ENCODE measurements at places on chromosomes 2 and 18. TPM values are rescaled to one million over a fixed set of nuclear protein-coding genes. Genes with fewer than 3 reads are reported as not detected.

DNA sequence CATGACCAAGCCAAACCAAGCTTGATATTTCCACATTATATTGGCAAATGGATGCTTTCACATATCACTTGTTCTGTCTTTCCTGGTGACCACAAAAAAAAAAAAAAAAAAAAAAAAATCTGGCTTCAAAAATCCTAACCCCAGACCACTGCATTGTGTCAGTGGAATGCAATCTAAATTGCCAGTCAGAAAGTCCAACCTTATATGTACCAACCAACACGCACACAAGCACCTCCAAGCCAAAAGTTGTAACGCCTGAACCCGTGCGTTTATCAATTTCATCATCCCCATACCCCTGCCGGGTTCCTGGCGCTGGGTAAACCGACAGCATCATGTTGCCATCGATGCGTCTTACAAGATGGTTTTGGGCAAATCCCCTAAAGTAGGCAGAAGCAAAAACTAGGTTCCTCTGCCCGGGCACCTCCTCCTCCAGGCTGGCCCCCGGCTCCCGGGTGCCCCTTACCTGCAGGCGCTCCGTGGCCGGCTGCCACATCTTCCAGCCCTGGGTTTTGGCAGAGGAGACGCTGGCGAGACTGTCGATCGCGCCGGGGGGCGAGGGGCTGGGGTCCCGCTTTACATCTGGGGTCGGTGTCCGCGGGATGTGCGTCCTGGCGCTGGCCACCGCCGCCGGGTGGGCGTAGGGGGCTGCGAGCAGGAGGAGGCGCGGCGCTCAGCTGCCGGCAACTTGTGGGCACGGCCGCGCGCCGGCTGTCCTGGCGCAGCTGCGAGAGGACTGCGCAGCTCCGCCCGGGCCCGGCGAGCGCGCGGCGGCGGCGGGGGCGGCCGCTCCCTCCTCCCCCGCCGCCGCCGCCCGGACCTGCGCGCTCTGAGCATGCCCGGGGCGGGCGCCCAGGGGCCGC is at the start of gene PID1:
PID1 (minus strand) TSS at position 737 of the 860 bp plus-strand sequence; CDS start at position 493, 244 bp downstream.
- DNase-seq, result peak; percentile 65
- peaks cover 6% of the 10 kb centered on the region for H3K27me3 ChIP-seq
- H3K4me3 ChIP-seq, result peak within 1 kb of the TSS; percentile 66
- H3K36me3 ChIP-seq, result no peaks in the 10 kb centered on the region

DNA sequence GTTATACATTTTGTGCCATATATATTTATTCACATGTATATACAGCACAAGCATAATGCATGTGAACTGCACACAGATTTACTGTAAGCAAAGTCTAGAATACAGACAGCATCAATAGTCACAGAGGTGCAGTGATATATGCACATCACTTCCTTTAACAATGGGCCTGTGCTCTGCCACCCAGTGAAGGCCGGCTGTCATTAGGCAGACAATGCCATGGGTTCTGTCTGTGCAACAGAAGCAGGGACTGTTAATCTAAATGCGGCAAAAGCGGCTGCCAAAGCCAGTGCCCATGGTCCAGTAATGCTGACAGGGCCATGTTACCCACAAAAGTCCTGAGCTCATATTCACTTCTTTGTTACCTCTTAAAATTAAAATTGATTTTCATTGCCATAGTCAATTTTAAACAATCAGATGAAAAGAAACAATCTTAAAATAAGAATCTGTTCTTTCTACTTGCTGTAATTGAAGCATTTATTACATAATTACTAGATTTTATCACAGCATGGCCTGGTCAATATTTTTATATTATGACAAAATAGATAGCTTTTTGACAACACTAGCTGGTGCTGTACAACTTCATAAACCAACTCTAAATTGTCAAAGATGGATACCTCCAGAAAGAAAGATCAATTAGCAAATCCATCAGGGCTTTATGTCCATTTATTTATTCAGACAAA is 232.0 kb downstream of the STK39 start:
- no peak overlapping the region for H3K27ac ChIP-seq
- H3K4me3 ChIP-seq, result no peak overlapping the region
- H3K4me1 ChIP-seq, result no peaks in the 10 kb centered on the region
- H3K27me3 ChIP-seq, result no peaks in the 10 kb centered on the region
- H3K36me3 ChIP-seq, result peaks cover 8% of the 10 kb centered on the region
- no peak for DNase-seq

DNA sequence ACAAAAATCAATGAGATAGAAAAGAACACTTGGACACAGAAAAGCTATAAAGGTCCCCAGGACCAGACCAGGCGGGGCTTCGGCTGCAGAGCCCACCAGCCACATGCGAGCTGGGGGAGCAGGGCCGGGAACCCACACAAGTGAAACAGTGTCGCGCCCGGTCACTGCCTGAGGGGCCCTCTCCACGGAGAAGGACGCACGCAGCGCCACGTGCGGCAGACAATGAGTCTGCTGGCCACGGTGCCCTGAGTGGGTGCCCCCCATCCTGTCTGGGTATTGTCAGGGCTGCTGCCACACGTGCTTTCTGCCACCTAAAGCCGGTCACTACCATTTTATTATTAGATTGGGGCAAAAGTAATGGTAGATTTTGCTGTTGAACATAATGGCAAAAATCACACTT is 207.9 kb upstream of the HDAC4 start:
- H3K36me3 ChIP-seq, result no peaks in the 10 kb centered on the region
- H3K27me3 ChIP-seq, result no peaks in the 10 kb centered on the region
- no peak overlapping the region for H3K4me3 ChIP-seq
- DNase-seq, result no peak
- H3K27ac ChIP-seq, result no peak overlapping the region

GRCh38 chr2:120314690-120315366 is 31.1 kb upstream of the INHBB start:
- peaks cover 5% of the 10 kb centered on the region for H3K4me1 ChIP-seq
- H3K36me3 ChIP-seq, result no peaks in the 10 kb centered on the region
- no peaks in the 10 kb centered on the region for H3K27me3 ChIP-seq
- H3K27ac ChIP-seq, result no peak overlapping the region
- no peak overlapping the region for H3K4me3 ChIP-seq

GRCh38 chr2:86308984-86309695 is 28.3 kb downstream of the REEP1 start:
- H3K27me3 ChIP-seq, result peaks cover 3% of the 10 kb centered on the region
- no peak overlapping the region for H3K4me3 ChIP-seq
- H3K4me1 ChIP-seq, result no peaks in the 10 kb centered on the region
- H3K36me3 ChIP-seq, result no peaks in the 10 kb centered on the region
- no peak for DNase-seq
- no peak overlapping the region for H3K27ac ChIP-seq

- H3K27me3 ChIP-seq, result no peaks in the 10 kb centered on the region
- DNase-seq, result peak; percentile 27
- H3K4me3 ChIP-seq, result peak overlapping the region; percentile 95
- H3K27ac ChIP-seq, result peak overlapping the region; percentile 98
- peaks cover 17% of the 10 kb centered on the region for H3K4me1 ChIP-seq
These were observed 923 bp downstream of the PSMD1 start for GRCh38 chr2:231057590-231057989.

GRCh38 chr2:113081488-113082210 is 13.9 kb downstream of the IL1F10 start:
- H3K27ac ChIP-seq, result no peak overlapping the region
- H3K4me3 ChIP-seq, result no peak overlapping the region
- H3K4me1 ChIP-seq, result no peaks in the 10 kb centered on the region

- no peaks in the 10 kb centered on the region for H3K27me3 ChIP-seq
- DNase-seq, result no peak
- no peaks in the 10 kb centered on the region for H3K36me3 ChIP-seq
- peaks cover 12% of the 10 kb centered on the region for H3K4me1 ChIP-seq
- no peak overlapping the region for H3K4me3 ChIP-seq
- H3K27ac ChIP-seq, result no peak overlapping the region
These were observed 119.8 kb downstream of the LRATD1 start for GRCh38 chr2:14752295-14752694.

DNA sequence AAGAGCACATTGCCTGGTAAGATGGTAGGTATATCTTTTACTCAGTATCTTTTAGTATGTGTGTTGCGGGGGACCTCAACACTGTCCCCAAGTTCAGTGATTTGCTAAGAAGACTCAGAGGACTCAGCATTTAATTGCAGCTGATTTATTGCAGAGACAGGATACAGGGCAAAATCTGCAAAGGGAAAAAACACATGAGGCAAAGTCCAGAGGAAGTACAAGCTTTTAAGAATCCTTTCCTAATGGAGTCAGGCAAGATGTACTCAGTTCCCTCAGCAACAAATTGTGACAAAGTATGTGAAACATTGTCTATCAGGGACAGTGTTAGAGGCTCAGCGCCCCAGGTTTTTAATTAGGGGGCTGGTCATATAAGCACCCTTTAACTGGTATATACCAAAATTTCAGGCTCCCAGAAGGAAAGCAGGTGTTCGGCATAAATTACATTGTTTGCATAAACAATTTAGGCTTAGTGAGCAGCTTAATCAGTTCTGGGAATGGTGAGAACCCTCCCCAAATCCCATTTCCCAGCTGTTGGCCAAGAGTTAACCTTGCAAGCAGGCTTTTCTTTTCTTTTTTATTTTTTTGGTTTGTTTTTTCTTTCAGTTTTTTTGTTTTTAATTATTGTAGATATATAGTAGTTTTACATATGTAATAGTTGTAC is 41.7 kb downstream of the RAB3GAP1 start:
- H3K36me3 ChIP-seq, result peaks cover 6% of the 10 kb centered on the region
- no peak overlapping the region for H3K27ac ChIP-seq
- DNase-seq, result no peak
- H3K27me3 ChIP-seq, result no peaks in the 10 kb centered on the region
- no peaks in the 10 kb centered on the region for H3K4me1 ChIP-seq
- H3K4me3 ChIP-seq, result no peak overlapping the region

DNA sequence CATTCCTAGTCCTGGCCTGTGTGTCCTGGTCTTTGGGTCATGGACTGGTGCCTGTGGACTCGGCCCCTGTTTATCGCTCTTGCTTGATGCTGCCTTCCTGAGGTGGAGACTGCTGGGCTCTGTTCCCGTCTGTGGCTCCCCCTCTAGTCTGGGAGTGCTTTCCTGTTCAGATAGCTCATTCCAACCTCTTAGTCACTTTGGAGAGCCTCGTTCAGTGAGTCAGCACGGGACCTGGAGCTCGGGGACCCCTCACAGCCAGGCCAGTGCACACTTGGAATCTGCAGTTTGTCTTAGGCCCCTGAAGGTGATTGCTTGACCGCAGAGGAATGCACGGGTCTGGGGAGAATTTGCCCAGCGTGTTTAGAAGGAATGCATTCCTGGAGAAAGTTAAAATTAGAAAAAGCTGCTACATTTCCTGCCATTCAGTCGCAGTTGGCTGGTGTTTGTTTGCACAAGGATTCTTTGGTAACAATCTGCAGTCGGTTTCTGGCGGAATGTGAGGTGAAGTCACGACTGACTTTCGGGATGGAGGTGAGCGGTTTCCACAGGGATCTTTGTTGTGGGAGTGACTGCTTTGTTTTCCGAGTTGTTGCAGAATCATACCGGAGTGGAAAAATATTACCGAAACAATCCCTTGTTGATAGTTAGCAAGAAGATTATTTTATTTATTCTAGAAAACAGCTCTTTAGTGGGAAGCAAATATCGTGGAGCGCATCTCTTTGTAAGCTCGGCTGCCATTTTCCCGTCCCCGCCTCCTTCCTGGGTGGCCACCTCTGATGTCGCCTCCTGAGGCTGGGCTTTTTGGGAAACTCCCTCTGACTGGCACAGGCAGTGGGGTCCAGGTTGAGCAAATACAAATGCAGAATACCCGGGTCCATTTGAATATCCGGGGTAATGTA is 29.6 kb downstream of the SH3BP4 start:
- peak overlapping the region; percentile 36 for H3K4me3 ChIP-seq
- peak overlapping the region; percentile 95 for H3K27ac ChIP-seq

- H3K4me3 ChIP-seq, result no peak overlapping the region
- H3K4me1 ChIP-seq, result no peaks in the 10 kb centered on the region
- no peak for DNase-seq
- H3K27me3 ChIP-seq, result peaks cover 43% of the 10 kb centered on the region
- no peak overlapping the region for H3K27ac ChIP-seq
These were observed 64.4 kb downstream of the CIB4 start for GRCh38 chr2:26576565-26577441.

- H3K4me1 ChIP-seq, result no peaks in the 10 kb centered on the region
- no peak for DNase-seq
- no peaks in the 10 kb centered on the region for H3K27me3 ChIP-seq
These were observed 263.8 kb downstream of the AGAP1 start for GRCh38 chr2:235757640-235758039.

- DNase-seq, result no peak
- no peaks in the 10 kb centered on the region for H3K36me3 ChIP-seq
- no peaks in the 10 kb centered on the region for H3K27me3 ChIP-seq
- H3K4me1 ChIP-seq, result no peaks in the 10 kb centered on the region
- no peak overlapping the region for H3K27ac ChIP-seq
These were observed 287.7 kb upstream of the GCFC2 start for GRCh38 chr2:75998451-75998850.

DNA sequence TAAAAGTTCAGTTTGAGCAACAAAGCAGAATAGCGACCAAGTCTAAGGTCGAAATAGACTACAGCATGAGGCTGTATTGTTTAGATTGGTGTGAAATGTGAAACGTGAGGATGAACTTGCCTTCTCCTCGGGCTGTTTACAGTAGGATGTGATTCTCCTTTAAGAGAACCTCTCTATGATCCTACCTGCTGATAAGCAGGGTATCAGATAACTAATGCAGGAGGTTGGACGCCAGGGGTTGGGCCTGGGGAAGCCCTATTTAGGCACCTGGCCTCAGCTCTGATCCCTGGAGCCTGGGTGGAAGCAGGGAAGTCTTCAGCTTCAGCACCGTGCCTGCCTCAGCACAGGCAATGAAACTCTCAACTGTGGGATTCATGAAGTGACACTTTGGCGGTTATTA is 11.4 kb downstream of the CRYGD start:
- DNase-seq, result no peak
- H3K27me3 ChIP-seq, result peaks cover 17% of the 10 kb centered on the region
- H3K4me3 ChIP-seq, result no peak overlapping the region
- no peaks in the 10 kb centered on the region for H3K4me1 ChIP-seq

GRCh38 chr2:45826884-45827635 is 175.6 kb downstream of the PRKCE start:
- no peaks in the 10 kb centered on the region for H3K36me3 ChIP-seq
- no peaks in the 10 kb centered on the region for H3K27me3 ChIP-seq
- no peak overlapping the region for H3K4me3 ChIP-seq
- H3K4me1 ChIP-seq, result peaks cover 4% of the 10 kb centered on the region

GRCh38 chr18:76620321-76621170 is 125.5 kb upstream of the ZNF516 start:
- H3K4me1 ChIP-seq, result peaks cover 27% of the 10 kb centered on the region
- no peaks in the 10 kb centered on the region for H3K36me3 ChIP-seq
- DNase-seq, result peak; percentile 67

- H3K4me3 ChIP-seq, result no peak overlapping the region
- no peaks in the 10 kb centered on the region for H3K27me3 ChIP-seq
- H3K4me1 ChIP-seq, result no peaks in the 10 kb centered on the region
- no peak overlapping the region for H3K27ac ChIP-seq
These were observed 335.0 kb upstream of the KCNH7 start for GRCh38 chr2:163173591-163173990.

Gene DYNAP
- total RNA-seq, result not detected

Gene ZNF521
- total RNA-seq, result 48.0 TPM

Gene MC2R
- total RNA-seq, result not detected

Gene CYRIA
- total RNA-seq, result 4.9 TPM

Gene UGT1A10
- total RNA-seq, result not detected

Gene POTEJ
- total RNA-seq, result not detected

Gene POTEF
- total RNA-seq, result 2.3 TPM

Gene UGT1A6
- total RNA-seq, result not detected

Data from astrocyte (in vitro differentiated cells and primary cell).